ENCODE measurements at places on chromosomes 12 and 14.

DNA sequence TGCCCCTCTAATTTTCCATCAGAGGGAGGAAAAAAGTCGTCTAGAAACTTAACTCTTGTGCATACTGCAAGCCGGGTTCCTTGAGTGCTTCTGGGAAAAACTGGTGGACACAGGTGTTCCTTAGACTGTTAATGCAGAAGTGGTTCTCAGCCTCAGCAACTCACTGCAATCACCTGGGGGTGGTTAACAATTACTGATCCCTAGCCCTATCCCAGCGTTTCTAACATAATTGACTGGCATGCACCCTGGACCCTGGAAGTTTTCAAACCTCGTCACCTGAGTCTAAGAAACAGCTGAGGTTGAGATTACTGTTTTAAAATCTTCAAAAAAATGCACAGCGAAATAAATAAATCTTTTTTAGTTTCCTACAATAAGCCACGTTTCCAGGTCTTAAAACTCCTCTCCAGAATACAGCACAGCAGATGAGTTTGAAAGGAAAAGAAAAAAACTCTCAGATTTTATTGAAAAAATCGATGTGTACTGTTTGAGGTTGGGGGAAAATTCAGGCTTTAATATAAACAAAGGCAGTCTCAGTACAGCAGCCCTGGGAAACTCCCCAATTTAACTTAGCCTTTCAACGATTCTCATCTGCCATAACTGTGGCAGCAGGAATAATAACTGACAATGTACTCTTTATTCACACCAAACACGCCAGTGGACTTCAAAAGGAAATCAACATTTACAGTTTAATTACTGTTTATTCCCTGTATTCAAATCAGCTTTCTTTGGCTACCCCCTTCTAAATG lies 45.4 kb downstream of the PHLDA1 start:
- DNase-seq = no peak
- no peak overlapping the region for H3K27ac ChIP-seq
- no peak overlapping the region for H3K4me3 ChIP-seq

- no peak for DNase-seq
- H3K27ac ChIP-seq = no peak overlapping the region
- no peaks in the 10 kb centered on the region for H3K36me3 ChIP-seq
Observed at GRCh38 chr14:94768521-94769390, 1.2 kb downstream of the GSC start.

DNA sequence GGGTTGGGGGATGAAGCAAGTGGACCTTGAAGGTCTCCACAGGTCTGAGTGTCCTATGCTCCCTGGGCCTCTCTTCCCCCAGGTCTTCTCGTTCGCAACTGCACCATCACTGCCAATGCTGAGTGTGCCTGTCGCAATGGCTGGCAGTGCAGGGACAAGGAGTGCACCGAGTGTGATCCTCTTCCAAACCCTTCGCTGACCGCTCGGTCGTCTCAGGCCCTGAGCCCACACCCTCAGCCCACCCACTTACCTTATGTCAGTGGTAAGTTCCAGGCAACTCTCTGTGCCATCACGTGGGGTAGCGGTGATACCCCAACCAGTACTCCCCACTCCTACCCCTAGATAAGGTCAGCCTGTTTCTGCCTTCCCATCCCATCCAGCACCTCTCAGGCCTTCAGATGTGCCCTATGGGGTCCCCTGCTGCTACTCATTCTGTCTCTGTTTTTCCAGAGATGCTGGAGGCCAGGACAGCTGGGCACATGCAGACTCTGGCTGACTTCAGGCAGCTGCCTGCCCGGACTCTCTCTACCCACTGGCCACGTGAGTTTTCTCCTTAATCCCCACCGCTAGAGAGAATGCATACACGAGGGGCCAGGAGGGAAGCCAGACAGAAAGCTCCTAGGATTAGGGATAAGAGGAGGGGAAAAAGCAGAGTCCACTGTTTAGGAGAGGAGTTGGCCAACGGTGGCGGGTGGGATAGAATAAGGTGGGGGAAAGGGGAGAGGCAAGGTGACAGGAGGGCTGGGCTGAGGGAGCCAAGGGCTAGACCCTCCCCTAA lies 1.6 kb upstream of the TAPBPL start:
- no peaks in the 10 kb centered on the region for H3K27me3 ChIP-seq
- H3K36me3 ChIP-seq = no peaks in the 10 kb centered on the region
- H3K27ac ChIP-seq = no peak overlapping the region
- DNase-seq = no peak

DNA sequence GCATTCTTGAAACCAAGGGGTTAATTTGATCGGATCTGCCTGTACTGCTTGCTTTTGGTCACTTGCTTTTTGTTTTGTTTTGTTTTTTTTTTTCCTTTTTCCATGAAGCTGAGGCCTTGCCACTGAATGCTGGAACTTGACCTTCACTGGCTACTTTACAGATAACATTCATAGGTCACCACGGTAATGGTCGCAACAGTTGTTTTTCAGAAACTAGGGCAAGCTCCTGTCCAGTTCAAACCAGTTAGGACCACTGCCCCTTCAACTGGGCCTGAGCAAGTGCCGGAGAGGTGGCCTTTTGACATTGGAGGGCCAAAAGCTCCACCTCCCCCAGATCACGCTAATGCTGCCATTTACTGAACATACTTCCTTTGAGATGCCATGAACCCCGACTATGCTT lies 147.6 kb downstream of the FOXN3 start:
- no peak overlapping the region for H3K27ac ChIP-seq
- no peak overlapping the region for H3K4me3 ChIP-seq
- H3K36me3 ChIP-seq = no peaks in the 10 kb centered on the region

- no peaks in the 10 kb centered on the region for H3K36me3 ChIP-seq
- H3K27me3 ChIP-seq = no peaks in the 10 kb centered on the region
- peaks cover 4% of the 10 kb centered on the region for H3K4me1 ChIP-seq
- no peak overlapping the region for H3K27ac ChIP-seq
Observed at GRCh38 chr14:32940711-32941667, 2.3 kb downstream of the NPAS3 start.

GRCh38 chr12:117857632-117858612 lies 110.9 kb downstream of the KSR2 start:
- H3K27ac ChIP-seq = no peak overlapping the region
- no peaks in the 10 kb centered on the region for H3K36me3 ChIP-seq
- DNase-seq = peak; percentile 71
- H3K27me3 ChIP-seq = no peaks in the 10 kb centered on the region
- no peak overlapping the region for H3K4me3 ChIP-seq

- H3K36me3 ChIP-seq = no peaks in the 10 kb centered on the region
- DNase-seq = peak; percentile 59
- H3K4me1 ChIP-seq = no peaks in the 10 kb centered on the region
- no peak within 1 kb of the TSS for H3K27ac ChIP-seq
Observed at GRCh38 chr12:112906712-112907414, at the start of gene OAS1. Gene OAS1 (plus strand): TSS chr12:112906962. CDS start chr12:112907040, 78 bp downstream.

GRCh38 chr12:108218921-108219320 lies 89.8 kb downstream of the WSCD2 start:
- no peaks in the 10 kb centered on the region for H3K27me3 ChIP-seq
- no peaks in the 10 kb centered on the region for H3K36me3 ChIP-seq

DNA sequence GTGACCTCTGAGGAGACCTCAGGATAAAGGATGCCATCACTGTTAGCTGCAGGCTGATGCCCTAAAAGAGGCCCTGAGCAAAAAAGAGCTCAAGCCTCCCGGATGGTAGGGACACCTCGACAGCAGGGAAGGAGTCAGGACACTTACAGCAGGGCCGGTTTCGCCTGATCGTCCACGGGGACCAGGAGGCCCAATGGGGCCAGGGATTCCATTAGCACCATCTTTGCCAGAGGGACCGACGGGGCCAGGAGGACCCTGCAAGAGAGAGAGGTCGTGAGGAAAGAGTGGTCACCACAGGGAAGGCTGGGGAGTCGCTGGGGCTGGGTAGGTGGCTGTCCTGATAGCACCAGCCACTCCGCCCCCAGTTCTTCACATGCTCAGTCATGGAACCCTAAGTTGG lies 12.4 kb downstream of the TMEM106C start:
- no peak overlapping the region for H3K27ac ChIP-seq
- no peaks in the 10 kb centered on the region for H3K27me3 ChIP-seq
- no peak for DNase-seq
- no peaks in the 10 kb centered on the region for H3K36me3 ChIP-seq

DNA sequence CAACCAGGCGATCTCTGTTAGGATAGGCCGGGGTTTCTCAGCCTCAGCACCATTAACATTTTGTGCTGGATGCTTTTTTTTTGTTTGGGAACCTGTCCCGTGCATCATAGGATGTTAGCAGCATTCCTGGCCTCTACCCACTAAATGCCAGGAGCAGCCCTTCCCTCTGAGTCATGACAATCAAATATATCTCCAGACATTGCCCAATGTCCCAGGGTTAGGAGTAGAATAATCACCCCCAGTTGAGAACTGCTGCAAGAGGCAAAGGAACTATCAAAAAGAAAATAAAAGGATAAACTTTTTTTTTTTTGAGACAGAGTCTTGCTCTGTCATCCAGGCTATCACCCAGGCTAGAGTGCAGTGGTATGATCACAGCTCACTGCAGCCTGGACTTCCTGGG lies 76.0 kb downstream of the ACACB start:
- no peaks in the 10 kb centered on the region for H3K27me3 ChIP-seq
- DNase-seq = no peak
- no peak overlapping the region for H3K27ac ChIP-seq

GRCh38 chr12:106301241-106301610 lies 1.3 kb upstream of the TCP11L2 start:
- H3K27me3 ChIP-seq = no peaks in the 10 kb centered on the region
- H3K4me3 ChIP-seq = no peak overlapping the region

GRCh38 chr14:97025722-97026121 lies 228.5 kb downstream of the VRK1 start:
- no peaks in the 10 kb centered on the region for H3K36me3 ChIP-seq
- DNase-seq = no peak
- no peaks in the 10 kb centered on the region for H3K27me3 ChIP-seq
- no peak overlapping the region for H3K27ac ChIP-seq
- no peak overlapping the region for H3K4me3 ChIP-seq

DNA sequence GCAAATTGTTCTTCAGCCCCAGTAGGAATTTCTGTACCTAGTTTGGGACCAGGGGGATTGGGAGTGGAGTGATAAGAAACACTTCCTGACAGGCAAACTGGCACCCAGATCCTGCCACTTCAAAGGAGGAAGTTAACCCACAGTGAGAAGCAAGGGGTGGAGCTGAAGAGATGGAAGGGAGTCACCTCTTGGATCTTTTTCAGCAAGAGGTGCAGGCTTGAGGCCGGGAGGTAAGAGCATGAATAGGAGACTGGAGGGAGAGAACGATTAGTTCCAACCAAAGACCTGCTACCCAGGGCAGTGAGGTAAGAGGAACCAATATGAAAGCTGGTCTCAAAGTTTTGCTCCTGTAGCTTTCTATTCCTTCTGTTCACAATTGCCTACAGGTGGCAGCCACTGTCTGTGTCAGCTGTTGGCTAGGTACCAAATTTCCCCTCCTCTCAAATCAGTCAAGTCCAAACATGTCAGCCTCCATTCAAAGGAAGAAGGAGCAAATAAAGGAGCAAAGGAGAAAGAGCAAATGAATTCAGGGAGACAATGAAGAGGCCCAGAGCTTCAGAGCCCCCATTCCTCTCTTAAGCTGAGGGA lies 14.9 kb upstream of the TAC3 start:
- no peak overlapping the region for H3K27ac ChIP-seq
- H3K4me3 ChIP-seq = no peak overlapping the region
- H3K4me1 ChIP-seq = peaks cover 48% of the 10 kb centered on the region
- no peaks in the 10 kb centered on the region for H3K36me3 ChIP-seq

DNA sequence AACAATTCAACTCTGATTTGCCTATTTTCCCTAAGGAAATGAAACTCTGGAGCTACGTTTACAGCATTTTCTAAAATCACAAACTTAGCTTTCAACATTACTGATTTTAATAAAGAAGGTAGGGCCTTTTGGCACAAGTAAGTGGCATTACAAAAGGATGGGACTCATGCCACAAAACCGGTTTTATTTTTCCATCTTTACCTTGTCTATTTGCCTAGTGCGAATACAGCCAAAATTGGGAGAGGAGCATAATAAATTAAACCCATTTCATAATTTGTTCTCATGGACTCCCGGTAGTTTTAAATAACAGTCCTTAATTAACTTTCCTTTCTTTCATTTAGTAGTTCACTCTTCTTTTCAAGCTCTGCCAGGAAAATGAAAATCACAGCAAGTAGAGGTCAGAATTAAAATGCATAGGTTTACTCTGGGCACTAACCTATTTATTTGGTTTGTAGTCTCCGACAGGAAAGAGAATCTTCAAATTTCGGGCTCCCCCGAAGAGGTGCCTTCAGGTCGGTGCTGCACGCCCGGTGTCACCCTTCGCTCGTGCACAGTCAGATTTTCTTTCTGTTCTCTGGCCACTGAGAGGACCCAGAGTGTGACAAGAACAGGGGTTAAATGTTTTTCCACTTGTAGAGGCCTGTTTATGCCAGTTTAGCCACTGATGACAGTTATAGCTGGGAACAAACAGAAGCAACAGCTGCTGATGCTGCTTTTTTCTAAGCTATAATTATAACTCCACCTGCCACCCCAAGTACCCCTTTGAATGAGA lies at the start of gene BEST3:
TSS of gene BEST3 (minus strand) at position 535 of the 772 bp plus-strand sequence. CDS start 1,505 bp downstream, outside the sequence.
- H3K4me3 ChIP-seq = no peak within 1 kb of the TSS
- no peaks in the 10 kb centered on the region for H3K36me3 ChIP-seq
- no peak for DNase-seq
- H3K4me1 ChIP-seq = no peaks in the 10 kb centered on the region
- no peaks in the 10 kb centered on the region for H3K27me3 ChIP-seq

- no peak overlapping the region for H3K27ac ChIP-seq
- peaks cover 32% of the 10 kb centered on the region for H3K36me3 ChIP-seq
- H3K4me3 ChIP-seq = no peak overlapping the region
- DNase-seq = no peak
- H3K27me3 ChIP-seq = no peaks in the 10 kb centered on the region
Observed at GRCh38 chr12:131939007-131939406, 9.9 kb downstream of the PUS1 start.

DNA sequence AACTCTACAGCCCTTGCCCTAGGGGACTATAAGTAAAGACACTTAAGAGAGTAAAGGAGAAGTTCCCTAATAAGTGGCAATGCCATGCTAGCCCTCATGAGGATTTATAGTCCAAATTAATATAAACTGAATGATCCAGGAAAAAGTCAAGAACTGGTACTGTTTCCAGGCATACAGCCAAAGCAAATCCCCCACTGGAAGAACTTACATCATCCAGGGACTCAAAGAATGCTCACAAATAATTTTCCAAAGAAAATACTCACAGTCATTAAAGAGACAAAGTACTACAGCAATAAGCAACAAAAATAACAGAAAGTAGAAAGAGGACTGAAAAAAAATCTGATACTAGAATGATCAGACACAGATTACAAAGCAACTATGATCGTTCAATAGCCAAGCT lies 79.7 kb upstream of the RAP1B start:
- H3K4me3 ChIP-seq = no peak overlapping the region
- no peaks in the 10 kb centered on the region for H3K27me3 ChIP-seq
- no peaks in the 10 kb centered on the region for H3K36me3 ChIP-seq
- H3K4me1 ChIP-seq = 0 out of 2 replicates have a peak, but pooled peaks cover 8% of the 10 kb centered on the region
- DNase-seq = no peak
- H3K27ac ChIP-seq = peak overlapping the region; percentile 84

DNA sequence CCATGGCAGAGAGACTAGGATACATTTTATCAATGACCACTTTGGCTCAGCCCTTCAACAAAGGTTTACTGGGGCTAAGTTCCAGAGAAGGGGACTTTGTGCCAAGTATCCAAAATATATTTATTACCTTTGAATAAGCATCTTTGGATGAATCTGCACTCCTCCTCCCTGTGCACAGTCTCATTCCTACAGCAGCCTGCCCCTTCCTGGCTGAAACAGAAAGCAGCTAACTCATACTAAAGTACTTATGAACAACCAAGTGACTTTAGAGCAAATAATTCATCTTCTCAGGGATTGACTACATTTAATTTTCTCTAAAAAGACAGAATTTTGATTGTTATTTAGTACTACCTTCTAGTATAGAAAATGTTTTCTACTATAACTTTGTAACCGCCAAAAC lies 47.8 kb upstream of the ETV6 start:
- no peak overlapping the region for H3K4me3 ChIP-seq
- no peaks in the 10 kb centered on the region for H3K36me3 ChIP-seq
- H3K27ac ChIP-seq = no peak overlapping the region
- peaks cover 8% of the 10 kb centered on the region for H3K4me1 ChIP-seq
- H3K27me3 ChIP-seq = no peaks in the 10 kb centered on the region
